AG10803 (cell line): ENCODE measurements at places on chromosomes 4 and X.

- DNase-seq, result peak; percentile 33
Measured at GRCh38 chrX:107135049-107135964, 16.7 kb upstream of the RBM41 start.

GRCh38 chrX:18899796-18900380, 84.0 kb downstream of the PHKA2 start:
- DNase-seq, result no peak

DNA sequence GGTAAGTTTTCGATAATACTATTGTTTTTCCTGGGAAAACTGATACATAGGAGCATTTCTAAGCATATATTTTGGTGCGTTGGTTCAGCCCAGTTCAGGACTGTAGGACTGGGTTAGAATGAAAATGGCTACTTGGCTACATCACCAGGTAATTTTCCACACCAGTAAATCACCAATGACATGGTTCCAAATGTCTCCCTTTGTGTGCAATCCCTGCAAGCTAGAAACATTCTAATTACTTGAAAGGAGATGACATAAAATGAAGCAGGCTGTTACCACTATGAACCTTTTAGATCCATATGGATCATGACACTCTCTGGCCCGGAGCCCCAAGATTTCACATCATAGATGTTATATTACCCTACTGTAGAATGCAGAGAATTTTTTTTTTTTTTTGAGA, 577.4 kb upstream of the FTHL17 start:
- DNase-seq, result no peak

GRCh38 chr4:109131559-109131958, 170.9 kb downstream of the COL25A1 start:
- no peak for DNase-seq

DNA sequence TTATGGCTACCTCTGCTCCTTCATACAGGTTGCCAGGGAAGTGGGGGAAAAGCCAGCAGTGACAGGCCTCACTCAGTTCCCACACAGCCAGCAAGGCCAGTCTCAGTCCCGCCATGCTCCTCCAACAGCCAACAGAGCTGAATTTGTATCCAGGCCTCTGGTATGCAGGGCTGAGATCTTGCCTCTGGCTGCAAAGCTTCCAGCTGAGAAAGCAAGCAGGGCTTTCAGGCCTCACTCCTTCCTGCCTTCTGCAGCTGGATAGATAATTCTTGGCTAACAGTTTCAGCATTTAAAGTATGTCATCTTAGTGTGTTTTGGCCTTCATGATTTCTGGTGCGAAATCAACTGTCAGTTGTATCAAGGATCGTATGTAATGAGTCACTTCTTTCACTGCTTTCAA, 103.6 kb downstream of the GNL3L start:
- peak; percentile 24 for DNase-seq

- DNase-seq, result no peak
Measured at GRCh38 chr4:5889002-5889696, 3.7 kb downstream of the CRMP1 start.
